Stimulated activated naive CD8-positive, alpha-beta T cell treated with anti-CD3 and anti-CD28 coated beads, Interleukin-15, Interleukin-2, amounts not matched to agents 100 U/mL and 50 U/mL, for 24 hours (primary cell): ENCODE measurements at places on chromosomes 12 and 14.

DNA sequence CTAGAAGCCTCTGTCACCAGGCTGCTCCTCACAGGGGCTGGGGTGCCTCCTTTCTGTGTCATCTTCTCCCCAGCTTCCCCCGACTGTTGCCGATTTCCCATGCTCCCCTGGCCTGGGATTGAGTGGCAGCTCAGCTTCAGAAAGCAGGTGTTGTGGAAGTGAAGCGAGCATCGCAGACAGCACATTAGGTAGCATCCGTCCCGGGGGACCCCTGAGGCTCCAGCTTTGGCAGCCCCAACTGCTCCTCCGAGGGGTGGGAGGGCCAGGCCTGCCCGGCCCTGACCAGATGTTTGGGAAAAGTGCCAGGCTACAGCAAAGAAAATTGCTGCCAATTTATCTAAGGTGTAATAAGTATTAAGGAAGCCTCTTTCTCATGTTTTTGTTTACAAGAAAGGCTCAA, 1045.6 kb downstream of the BCL11B start:
- no peak for DNase-seq

GRCh38 chr12:13534645-13535398, 338.3 kb downstream of the EMP1 start:
- DNase-seq = peak; percentile 72

DNA sequence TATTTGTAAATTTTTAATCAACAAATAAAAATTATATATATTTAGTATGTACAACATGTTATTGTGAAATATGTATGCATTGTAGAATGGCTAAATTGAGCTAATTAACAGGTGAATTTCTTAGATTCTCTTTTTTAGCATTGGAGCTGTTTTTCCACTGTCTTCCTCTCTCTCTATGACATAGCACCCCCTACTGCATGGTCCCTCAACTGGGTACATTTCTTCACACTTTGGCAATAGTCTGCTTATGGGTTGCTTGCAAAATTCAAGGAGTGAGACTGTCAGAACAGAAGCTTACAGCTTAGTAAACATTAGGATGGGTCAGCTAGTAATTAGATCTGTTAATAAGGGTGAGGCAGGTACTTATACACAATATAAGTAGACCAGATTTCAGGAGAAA, 658.5 kb upstream of the MGAT4C start:
- no peak for DNase-seq

GRCh38 chr12:77923882-77924281, 93.2 kb downstream of the NAV3 start:
- no peak for DNase-seq

DNA sequence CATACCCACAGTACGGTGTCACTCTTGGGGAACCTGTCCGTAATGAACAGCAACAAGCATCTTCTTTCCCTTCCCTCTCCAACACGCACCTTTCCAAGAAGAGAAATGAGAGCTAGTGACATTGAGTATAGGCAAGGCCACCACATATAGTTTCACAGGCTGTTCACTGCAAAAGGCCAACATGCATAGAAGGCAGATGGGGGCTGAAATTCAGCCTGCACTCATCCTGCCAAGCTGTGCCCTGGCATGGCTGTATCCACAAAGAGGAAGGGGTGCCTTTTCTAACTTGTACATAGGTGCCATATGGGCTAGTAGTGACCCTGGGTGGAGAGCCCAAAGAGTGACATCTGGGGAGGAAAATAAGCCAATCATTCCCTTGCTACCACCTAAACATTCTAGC, 169.6 kb downstream of the ZFP36L1 start:
- no peak for DNase-seq

- no peak for DNase-seq
These were observed 1.9 kb downstream of the KNTC1 start for GRCh38 chr12:122528992-122529391.

GRCh38 chr14:90520326-90520725, 123.5 kb downstream of the CALM1 start:
- no peak for DNase-seq

DNA sequence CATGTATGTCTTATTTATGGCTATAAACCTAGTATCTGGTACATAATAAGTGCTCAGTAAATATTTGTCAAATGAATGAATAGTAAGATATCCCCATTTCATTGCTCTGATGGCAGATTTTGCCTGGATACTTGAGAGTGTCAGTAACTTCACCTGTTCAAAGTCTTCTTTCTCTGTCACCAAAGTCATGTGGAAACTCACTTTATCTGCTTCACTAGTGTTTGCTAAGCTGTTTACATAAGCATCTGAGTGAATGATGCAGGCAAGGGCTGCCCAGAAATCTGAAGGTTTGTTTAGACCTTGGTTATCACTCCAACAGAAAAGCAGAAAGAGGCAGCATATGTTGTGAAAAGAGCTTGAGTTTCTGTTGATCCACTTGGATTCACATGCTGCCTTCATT, 4.3 kb downstream of the OR4E1 start:
- no peak for DNase-seq

DNA sequence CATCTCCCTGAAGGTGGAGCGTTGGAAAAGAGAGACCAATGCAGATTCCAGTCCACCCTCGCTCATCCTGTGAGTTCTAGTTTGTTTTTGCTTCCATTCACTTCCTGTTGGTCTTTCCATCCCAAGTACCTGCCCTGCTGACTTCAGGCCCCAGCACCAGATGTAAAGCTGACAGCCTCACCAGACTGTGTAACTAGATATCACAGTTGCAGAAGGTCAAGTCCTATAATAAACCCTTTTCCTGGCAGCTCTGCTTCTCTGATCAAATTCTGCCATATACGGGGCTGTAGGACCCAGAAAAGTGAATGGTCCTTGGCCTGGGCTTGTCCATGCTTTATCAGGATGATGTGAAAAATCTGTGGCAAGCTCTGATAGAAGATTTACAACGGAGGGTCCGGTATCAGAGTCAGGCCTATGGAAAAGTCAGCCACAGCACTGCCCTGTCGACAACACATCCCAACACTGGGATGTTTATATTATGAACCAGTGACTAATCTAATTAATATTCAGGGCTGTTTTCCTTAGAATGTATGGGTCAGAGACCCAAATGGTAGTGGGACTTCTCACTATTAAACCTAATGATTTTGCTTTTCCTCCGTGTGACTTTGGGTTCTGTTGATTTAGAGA, 42.1 kb downstream of the CCDC175 start:
- DNase-seq = no peak

DNA sequence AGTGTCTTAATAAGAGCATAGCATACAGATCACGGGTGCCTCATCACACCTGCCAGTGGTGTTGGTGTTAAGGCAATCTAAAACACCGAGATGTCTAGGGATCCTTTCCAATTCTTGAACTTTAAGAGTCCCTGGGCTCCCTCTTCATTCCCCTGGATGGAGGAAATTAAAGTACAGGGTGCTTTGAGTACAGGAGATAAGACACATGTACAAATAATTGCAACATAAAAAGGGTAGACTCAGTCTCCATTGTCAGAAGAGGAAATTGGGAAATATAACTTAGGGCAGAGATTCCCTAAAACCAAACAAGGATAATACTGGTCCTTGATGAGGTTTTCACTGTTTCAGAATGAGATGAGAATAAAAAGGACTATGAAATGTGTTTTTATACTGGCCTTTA, 34.9 kb downstream of the SCFD1 start:
- DNase-seq = no peak

DNA sequence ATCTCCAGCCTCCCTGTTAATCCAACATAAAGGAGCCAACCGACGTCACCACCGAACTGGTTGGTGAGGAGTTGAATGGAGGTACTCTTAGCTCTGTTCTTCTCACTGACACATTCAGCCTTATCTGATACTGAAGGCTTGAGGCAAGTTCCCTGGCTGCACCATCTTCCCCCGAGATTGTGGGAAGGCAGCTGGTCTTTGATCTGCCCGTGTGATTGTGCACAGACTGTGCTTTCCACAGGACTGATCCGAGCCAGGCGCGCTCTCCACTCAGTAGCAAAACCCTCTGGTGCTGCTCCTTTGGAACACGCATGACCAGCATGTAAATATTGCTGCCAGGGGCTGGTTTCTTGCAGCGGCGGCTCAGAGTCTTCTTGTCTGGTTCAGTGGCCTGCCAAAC, 30.1 kb upstream of the DLK1 start:
- no peak for DNase-seq

GRCh38 chr14:24172261-24172860, 481 bp downstream of the REC8 start:
- no peak for DNase-seq

- DNase-seq = no peak
These were observed 466.5 kb downstream of the PRKD1 start for GRCh38 chr14:29461101-29461500.

DNA sequence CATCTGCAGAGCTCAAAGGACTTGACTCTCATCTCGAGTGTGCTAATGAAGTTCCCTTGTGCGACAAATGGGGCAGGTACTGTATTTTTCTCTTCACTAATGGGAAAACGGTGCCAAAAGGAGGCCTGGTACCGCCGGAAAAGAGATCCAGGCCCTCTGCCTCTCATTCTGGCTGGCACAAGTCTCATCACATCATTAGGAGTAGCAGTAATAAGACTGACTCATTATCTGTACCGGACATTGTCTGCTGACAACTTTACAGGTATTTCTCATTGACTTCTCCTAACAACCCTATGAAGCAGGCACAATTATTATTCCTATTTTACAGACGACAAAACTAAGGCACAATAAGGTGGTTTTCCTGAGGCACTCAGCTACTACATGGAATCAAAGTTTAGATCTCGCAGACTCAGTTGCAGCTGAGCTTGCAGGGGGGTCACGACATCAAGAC, 668 bp downstream of the APPL2 start:
- DNase-seq = no peak

- no peak for DNase-seq
These were observed 53.0 kb upstream of the FUT8 start for GRCh38 chr14:65359503-65359902.

DNA sequence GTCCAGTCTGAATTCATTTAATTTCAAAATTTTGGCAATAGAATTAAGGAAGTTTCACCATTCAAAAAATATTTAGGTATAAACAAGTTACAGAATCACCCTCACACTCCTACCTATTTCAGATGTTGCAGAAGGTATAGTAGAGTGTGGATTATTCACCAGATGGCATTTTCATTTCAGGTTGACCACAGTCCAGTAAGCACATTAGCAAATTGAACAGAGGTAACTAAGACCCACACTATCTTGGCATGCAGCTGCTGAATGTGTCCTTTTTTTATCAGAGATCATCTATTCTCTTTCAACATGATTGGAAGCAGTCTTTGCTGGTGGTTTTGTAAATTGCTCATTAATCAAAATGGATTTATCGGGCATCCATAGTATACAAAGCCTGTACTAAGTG, 151.8 kb upstream of the GARIN6 start:
- DNase-seq = no peak

DNA sequence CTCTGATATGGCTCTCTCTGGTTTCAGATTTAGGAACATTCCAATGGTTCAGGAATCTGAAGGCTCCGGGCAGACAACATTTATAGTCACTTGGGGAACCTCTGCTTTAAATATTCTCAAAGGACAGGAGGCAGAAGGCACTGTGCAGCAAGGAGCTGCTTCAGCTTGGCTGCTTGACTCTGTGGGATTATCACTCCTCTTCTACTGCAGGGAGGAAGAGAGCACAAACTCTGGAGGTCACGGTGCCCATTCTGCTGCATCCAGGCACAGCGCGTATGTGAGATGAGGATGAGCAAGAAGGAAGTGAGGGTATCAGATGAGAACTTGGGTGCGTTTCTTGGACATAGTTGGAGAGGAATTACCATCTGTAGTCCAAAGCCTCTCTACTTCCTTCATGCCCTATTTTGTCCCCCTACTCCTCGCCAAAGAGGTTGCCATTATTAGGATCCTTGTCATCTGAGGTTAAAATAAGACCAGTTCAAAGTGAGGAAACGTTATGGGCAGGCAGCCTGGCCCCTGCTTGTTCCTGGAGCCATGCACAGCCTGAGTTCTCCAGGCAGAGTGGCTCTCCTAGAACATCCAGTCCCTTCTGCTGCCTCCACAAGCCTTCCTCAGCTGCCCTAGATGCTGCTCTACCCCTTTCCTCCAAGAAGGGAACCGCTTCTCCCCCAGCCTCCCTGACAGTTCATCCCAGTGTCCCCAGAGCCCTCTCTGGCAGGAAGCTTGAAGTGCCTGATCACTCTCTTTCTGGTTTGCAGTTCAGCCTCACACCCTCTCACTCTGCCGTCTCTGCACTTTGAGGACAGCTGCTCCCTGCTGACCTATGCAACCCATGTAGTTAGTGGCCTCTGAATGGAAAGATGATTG, 12.5 kb downstream of the FGF6 start:
- no peak for DNase-seq

- no peak for DNase-seq
These were observed 164.0 kb upstream of the PZP start for GRCh38 chr12:9372202-9372601.

GRCh38 chr14:44204061-44204835, 302.8 kb downstream of the FSCB start:
- no peak for DNase-seq

GRCh38 chr14:34629344-34629656, 648 bp downstream of the SNX6 start:
- DNase-seq = no peak

DNA sequence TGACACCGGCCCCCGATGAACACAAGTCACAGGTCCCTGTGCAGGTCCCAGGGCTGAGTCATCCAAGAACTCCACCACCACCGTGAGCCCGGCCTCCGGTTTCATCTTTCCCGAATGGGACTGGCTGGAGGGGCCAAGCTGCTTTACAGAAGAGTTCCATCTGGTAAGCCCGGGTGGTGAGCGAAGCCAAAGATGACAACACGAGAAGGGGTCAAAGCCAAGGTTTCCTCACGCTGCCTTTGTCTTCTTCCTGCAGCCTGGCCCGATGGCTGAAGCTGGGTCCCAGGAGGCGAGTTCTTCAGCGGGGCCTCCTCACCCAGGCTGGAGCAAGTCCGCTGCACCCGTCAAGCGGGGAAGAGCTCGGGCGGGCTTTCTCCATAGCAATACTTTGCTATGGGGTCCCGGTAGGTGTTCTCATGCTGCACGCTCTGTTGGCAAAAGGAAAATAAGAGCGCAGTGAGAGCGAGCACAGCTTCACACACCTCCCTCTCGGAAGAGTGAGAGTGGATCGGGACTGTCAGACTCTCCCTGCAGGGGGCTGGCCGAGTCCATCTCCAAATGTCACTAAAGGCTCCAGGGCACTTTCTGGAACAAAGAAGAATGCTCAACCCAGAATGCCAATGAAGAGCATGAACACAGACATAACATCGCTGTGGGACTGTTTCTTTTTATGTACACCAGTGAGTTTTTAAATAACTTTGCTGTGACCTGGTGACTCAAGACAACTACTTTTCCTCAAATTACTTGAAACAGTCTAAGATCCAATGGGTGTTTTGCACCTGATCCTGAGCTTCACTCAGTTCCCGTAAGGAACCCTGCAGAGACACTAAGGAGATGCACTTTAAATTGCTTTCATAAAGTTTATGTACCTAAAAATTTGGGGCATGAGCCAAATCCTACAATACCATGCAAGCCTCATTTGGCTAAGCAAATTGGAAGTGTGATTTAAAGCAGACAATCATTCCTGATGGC, 20.1 kb downstream of the SPRING1 start:
- DNase-seq = no peak

DNA sequence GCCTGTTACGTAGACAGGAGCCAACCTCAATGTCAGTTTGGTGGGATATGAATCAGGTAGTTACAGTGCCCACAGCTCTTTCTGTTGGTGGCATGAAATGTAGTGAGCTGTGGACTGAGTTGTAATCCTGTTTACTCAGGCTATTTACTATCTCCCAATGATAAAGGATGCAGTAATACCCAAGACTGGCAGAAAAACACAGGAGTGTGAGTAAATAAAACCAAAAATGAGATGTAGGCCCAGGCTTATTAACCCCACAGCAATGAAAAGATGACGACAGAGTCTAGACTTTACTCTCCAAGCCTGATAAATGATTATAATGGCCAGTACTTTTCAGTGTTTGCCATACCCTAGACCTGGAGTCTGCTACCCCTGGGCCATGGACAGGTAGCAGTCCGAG, 22.8 kb upstream of the LRIG3 start:
- no peak for DNase-seq

GRCh38 chr12:10716704-10717315, 6.3 kb downstream of the YBX3 start:
- no peak for DNase-seq
